Lung (tissue), 17 donors: ENCODE measurements at places on chromosomes 16 and 17. TPM values are rescaled to one million over a fixed set of nuclear protein-coding genes. Genes with fewer than 3 reads are reported as not detected.

Gene CYB561
- 42.4 TPM for total RNA-seq

Gene SLC16A11
- total RNA-seq, result 5.5 TPM

Gene WFDC1
- total RNA-seq, result 6.5 TPM

Gene TBC1D3I
- total RNA-seq, result not detected

Gene NPLOC4
- total RNA-seq, result 47.8 TPM

Gene COG4
- total RNA-seq, result 38.4 TPM

DNA sequence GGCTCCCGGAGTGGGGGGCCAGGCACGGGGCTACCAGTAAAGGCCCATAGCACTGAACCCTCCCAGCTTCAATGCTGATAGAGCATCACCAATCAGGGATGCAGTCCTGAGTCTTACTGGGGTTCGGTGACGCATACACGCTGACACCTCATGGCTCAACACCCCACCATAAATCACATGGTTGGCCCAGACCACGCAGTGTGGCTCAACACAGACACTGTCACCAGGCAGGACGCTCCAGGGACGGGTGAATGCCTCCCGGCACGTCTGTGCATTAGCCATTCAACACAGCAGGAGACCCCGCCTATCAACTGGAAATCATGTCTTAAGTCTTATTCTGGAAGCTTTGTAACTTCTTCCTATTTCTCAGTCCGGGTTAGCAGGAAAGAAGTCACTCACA lies 35.0 kb downstream of the NECAB2 start:
- no peaks in the 10 kb centered on the region for H3K27me3 ChIP-seq
- no peak overlapping the region for H3K4me3 ChIP-seq
- H3K27ac ChIP-seq, result no peak overlapping the region
- H3K36me3 ChIP-seq, result no peaks in the 10 kb centered on the region
- no peaks in the 10 kb centered on the region for H3K4me1 ChIP-seq

DNA sequence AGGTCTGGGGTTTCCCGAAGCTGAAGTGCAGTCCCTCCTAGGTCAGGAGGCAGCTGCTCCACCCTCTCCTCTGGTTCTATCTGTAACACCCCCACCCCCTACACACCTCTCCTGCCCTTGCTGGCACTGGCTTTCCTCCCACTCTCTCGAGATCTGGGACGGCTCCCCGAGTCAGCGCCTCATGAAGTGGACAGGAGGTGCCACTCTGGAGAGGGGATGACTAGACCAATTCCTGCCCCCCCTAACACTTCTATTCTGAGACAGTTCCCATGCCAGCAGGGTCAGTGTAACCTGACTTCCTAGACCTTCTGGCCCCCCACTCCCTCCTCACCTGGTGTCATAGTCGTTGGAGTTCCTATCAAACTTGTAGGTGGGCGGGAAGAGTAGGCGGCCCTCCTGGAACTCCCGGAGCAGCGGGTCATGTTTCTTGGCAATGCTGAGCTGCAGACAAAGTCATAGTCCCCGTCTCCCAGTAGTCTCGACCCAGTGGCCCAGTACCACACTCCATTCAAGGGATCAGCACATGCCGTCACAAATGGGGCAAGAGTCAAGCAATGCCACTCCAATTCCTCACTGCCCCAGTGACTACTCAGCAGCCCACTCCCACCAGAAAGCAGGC lies 9.7 kb downstream of the INPP5K start:
- H3K36me3 ChIP-seq, result peaks cover 9% of the 10 kb centered on the region
- peak overlapping the region; percentile 43 for H3K27ac ChIP-seq
- no peak for DNase-seq
- H3K4me3 ChIP-seq, result no peak overlapping the region
- H3K27me3 ChIP-seq, result no peaks in the 10 kb centered on the region

GRCh38 chr16:81995651-81996050 lies 15.6 kb downstream of the SDR42E1 start:
- H3K4me3 ChIP-seq, result no peak overlapping the region
- H3K4me1 ChIP-seq, result no peaks in the 10 kb centered on the region
- H3K27ac ChIP-seq, result no peak overlapping the region

- H3K27me3 ChIP-seq, result no peaks in the 10 kb centered on the region
- H3K36me3 ChIP-seq, result peaks cover 20% of the 10 kb centered on the region
- H3K4me1 ChIP-seq, result no peaks in the 10 kb centered on the region
- no peak for DNase-seq
- no peak overlapping the region for H3K27ac ChIP-seq
Measured at GRCh38 chr17:43803758-43804157, 23.5 kb downstream of the CFAP97D1 start.

- no peak overlapping the region for H3K4me3 ChIP-seq
- no peak overlapping the region for H3K27ac ChIP-seq
- no peaks in the 10 kb centered on the region for H3K4me1 ChIP-seq
- DNase-seq, result peak; percentile 62
- no peaks in the 10 kb centered on the region for H3K27me3 ChIP-seq
- H3K36me3 ChIP-seq, result no peaks in the 10 kb centered on the region
Measured at GRCh38 chr17:56653877-56654276, 60.4 kb downstream of the NOG start.

DNA sequence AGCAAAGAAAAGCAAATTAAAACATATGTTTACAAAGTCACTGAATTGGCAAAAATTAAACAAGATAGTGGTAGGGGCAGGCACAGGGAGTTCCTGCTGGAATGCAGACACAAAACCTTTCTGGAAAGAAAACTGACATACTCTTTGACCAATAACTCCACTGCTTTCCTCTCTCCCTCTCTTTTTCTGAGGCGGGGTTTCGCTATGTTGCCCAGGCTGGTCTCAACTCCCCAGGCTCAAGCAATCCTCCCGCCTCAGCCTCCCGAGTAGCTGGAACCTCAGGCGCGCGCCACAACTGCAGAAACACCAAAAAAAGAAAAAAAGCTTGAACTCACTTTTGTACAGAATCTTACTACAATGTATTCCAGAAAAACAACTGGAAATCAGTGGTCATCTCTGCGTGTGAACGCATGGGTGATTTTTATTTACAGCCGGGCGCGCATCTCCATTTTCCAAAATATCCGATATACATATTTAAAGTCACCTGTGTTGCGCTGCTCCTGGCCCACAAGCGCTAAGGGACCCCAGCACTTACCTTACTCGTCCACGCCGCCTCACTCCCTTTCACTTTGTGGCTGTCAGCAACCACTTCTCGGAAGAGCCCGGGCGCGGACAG lies 480 bp downstream of the TXNL4B start:
- peak; percentile 56 for DNase-seq
- H3K36me3 ChIP-seq, result peaks cover 18% of the 10 kb centered on the region
- peaks cover 8% of the 10 kb centered on the region for H3K4me1 ChIP-seq
- H3K27ac ChIP-seq, result peak overlapping the region; percentile 84
- peak overlapping the region; percentile 79 for H3K4me3 ChIP-seq
- no peaks in the 10 kb centered on the region for H3K27me3 ChIP-seq

GRCh38 chr17:51422634-51423033 lies 162.3 kb downstream of the UTP18 start:
- no peaks in the 10 kb centered on the region for H3K27me3 ChIP-seq
- no peak overlapping the region for H3K4me3 ChIP-seq
- no peaks in the 10 kb centered on the region for H3K36me3 ChIP-seq
- H3K27ac ChIP-seq, result no peak overlapping the region
- no peaks in the 10 kb centered on the region for H3K4me1 ChIP-seq
- no peak for DNase-seq

GRCh38 chr16:1642148-1642547 lies 30.0 kb downstream of the CRAMP1 start:
- H3K36me3 ChIP-seq, result peaks cover 6% of the 10 kb centered on the region
- no peaks in the 10 kb centered on the region for H3K4me1 ChIP-seq
- no peak overlapping the region for H3K4me3 ChIP-seq
- H3K27me3 ChIP-seq, result no peaks in the 10 kb centered on the region

GRCh38 chr16:17354141-17354601 lies 116.6 kb downstream of the XYLT1 start:
- H3K4me1 ChIP-seq, result peaks cover 10% of the 10 kb centered on the region
- no peak overlapping the region for H3K27ac ChIP-seq
- no peak overlapping the region for H3K4me3 ChIP-seq
- DNase-seq, result no peak
- H3K36me3 ChIP-seq, result no peaks in the 10 kb centered on the region

- no peaks in the 10 kb centered on the region for H3K36me3 ChIP-seq
- no peak for DNase-seq
- H3K27me3 ChIP-seq, result no peaks in the 10 kb centered on the region
- no peak overlapping the region for H3K27ac ChIP-seq
- no peak overlapping the region for H3K4me3 ChIP-seq
Measured at GRCh38 chr16:20762404-20763123, 1.2 kb upstream of the ACSM3 start.

DNA sequence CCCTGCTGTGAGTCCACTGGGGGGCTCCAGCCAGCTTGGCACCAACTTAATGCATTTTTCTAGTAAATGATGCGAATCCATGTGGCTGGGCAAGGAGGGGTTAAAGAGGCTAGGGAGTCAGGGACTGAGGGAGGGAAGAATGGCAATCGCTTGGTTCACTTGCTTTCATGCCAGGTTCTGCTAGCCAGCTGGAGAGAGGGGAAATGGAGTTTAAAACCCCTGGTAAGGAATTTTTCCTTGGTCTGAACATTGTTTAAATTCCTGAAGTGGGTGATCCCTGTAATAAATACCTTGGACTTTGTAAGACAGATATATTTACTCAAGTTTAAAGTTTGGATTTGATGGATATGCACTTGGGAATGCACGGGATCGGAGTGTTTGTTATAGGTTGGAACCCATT lies 22.8 kb downstream of the ANKFN1 start:
- no peak overlapping the region for H3K4me3 ChIP-seq
- H3K4me1 ChIP-seq, result peaks cover 5% of the 10 kb centered on the region
- no peak overlapping the region for H3K27ac ChIP-seq
- DNase-seq, result peak; percentile 3

DNA sequence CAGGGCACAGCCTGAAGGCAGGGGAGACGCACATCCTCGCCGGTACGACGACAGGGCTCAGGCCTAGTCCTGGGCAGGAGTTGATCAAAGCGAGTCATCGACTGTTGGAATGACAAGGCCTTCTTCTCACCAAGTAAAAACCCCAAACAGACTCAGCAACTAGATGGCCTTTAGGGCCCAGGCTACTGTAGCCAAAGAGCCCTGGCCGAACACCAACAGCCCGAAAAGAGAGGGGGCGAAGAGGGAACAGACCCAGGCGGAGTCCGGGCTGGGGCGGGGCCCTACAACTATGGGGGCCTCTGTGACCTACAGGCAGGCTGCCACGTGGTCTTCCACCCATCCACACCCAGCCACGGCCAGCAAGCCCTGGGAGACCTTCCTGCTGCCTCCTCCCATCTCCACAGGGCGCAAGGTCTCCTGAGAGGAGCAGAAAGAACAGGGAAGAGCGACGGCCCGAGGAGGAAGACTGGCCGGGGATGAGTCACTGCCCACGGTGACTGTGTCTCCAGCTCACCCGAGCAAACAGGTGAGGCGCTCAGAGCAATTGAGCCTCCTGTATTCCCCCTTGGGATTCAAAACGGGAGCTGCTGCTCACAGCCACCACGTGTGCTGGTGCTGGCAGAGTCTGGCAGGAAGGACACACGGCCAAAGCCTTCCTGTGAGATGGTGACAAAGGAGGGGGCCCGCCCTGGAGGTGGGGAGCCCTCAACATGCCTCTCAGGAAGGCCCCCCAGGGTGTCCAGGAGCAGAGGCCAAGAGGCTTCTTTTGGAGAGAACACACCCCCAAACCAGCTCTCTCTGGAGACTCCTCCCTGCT lies 17.7 kb downstream of the SLC16A3 start:
- H3K36me3 ChIP-seq, result peaks cover 88% of the 10 kb centered on the region
- no peaks in the 10 kb centered on the region for H3K27me3 ChIP-seq
- H3K4me3 ChIP-seq, result no peak overlapping the region
- peak overlapping the region; percentile 59 for H3K27ac ChIP-seq

- H3K4me1 ChIP-seq, result no peaks in the 10 kb centered on the region
- no peaks in the 10 kb centered on the region for H3K36me3 ChIP-seq
- H3K4me3 ChIP-seq, result no peak overlapping the region
- H3K27me3 ChIP-seq, result no peaks in the 10 kb centered on the region
Measured at GRCh38 chr16:23121024-23121423, 28.2 kb downstream of the USP31 start.

DNA sequence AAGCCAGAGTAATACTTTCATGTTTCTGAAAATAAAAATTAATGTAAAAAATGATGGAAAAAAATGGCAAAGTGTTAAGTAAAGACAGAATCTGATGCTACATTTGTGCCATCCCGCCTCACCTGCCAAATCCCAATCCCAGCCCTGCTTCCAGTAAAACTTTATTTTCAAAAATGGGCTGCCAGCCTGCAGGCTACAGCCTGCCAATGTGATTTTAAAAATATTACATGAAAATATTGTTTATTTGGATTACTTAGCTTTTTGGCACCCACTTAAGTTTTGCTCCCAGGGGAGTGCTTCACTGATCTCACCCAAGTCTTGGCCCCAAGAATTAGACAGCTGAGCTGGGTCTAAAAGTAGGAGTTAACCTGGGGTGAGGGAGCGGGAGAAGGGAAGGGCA lies 112.8 kb downstream of the C16orf78 start:
- peaks cover 5% of the 10 kb centered on the region for H3K4me1 ChIP-seq
- H3K27ac ChIP-seq, result no peak overlapping the region
- no peak overlapping the region for H3K4me3 ChIP-seq
- no peaks in the 10 kb centered on the region for H3K36me3 ChIP-seq

- no peak overlapping the region for H3K27ac ChIP-seq
- peaks cover 10% of the 10 kb centered on the region for H3K4me1 ChIP-seq
- no peaks in the 10 kb centered on the region for H3K27me3 ChIP-seq
- H3K36me3 ChIP-seq, result no peaks in the 10 kb centered on the region
- no peak overlapping the region for H3K4me3 ChIP-seq
Measured at GRCh38 chr17:63140255-63140654, 174.2 kb downstream of the TANC2 start.

DNA sequence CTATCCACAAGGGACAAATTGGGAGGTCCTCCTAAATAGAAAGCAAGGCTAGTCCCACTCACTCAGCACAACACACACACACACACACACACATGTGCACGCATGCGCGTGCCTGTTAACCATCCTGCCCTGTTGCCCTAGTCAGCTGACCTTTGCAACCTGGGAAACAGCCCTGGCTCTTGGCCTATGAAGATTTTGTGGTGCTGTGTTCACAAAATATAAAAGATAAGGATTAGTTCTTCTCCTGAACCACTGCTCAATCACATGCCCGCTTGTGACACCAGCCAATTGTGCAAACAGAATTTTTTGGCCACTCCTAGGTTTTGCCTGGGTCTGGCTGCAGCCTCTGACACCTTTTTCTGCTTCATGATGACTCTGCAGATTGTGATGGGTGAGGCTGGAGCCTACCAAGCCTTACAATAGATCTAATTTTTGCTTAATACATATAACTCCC lies 3.3 kb upstream of the CES1 start:
- H3K36me3 ChIP-seq, result no peaks in the 10 kb centered on the region
- H3K4me1 ChIP-seq, result peaks cover 25% of the 10 kb centered on the region
- DNase-seq, result peak; percentile 29
- H3K27me3 ChIP-seq, result no peaks in the 10 kb centered on the region
- H3K4me3 ChIP-seq, result no peak overlapping the region

GRCh38 chr17:50055426-50056216 lies at the start of gene ITGA3:
Gene ITGA3, plus strand, starts transcription at chr17:50056110. Its CDS starts 330 bp downstream, at chr17:50056440.
- H3K27ac ChIP-seq, result peak within 1 kb of the TSS; percentile 94
- no peaks in the 10 kb centered on the region for H3K27me3 ChIP-seq
- peak within 1 kb of the TSS; percentile 77 for H3K4me3 ChIP-seq
- DNase-seq, result peak; percentile 79
- H3K36me3 ChIP-seq, result no peaks in the 10 kb centered on the region
- H3K4me1 ChIP-seq, result peaks cover 79% of the 10 kb centered on the region

GRCh38 chr17:45368651-45369050 lies 51.8 kb upstream of the MAP3K14 start:
- no peaks in the 10 kb centered on the region for H3K36me3 ChIP-seq
- H3K27me3 ChIP-seq, result no peaks in the 10 kb centered on the region
- H3K4me1 ChIP-seq, result no peaks in the 10 kb centered on the region
